ENCODE measurements at places on chromosomes 16 and 17.

DNA sequence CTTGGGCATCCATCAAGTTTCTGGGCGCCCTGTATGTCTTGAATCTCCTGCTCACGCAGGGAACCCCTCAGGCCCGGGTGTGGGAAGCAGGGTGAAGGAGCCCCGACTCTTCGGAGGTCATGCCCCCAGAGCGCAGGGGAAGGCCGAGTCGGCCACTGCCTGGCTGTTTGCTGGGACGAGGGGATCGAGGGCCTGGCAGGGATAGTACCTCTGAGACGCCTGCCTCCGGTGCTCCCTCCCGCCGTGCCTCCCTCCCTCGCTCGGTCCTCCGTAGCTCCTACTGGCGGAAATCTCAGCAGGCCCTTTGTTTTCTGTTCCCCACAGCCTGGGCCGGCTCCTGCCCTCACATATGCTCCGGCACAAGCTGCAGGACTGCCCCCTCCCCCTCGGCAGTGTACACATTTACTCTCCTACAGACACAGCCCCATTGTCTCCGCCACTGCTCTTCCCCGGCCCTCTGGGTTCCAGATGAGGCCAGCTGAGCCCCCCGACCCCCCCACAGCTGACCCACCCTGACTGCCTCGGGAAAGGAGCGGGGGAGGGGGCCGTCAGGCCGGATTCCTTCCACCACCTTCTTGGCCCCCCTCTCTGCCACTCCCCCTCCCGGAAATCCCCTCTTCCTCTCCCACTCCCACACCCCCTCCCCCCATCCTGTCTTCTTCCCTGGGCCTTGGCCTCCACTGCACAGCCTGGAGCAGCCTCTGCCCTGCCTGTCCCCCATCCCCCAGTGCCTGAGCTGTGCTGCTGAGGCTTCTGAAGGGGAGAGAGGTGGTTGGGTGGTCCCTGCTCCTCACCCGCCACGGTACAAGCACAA is 1.4 kb downstream of the TRAF4 start:
- DNase-seq = no peak

DNA sequence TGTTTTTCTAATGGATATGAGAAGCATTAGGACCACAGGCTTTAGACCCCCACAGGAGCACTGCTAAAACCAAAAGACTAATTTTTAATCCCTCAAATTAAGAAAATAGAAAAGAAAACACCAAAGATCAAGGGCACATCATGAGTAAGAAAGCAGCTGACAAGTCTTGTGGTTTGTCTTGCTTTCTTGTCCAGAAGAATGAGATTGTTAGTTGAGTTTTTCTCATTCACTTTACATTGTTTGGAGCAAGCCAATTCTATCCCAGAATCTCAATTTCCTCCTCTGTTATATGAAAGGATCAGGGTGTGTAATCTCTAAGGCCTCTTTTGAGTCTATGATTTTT is 899.0 kb downstream of the KCNJ2 start:
- DNase-seq = no peak

GRCh38 chr17:81527591-81528383 is at the start of gene FSCN2:
TSS of gene FSCN2 (plus strand) at chr17:81528377. CDS start at chr17:81528532, 155 bp downstream.
- DNase-seq = no peak

DNA sequence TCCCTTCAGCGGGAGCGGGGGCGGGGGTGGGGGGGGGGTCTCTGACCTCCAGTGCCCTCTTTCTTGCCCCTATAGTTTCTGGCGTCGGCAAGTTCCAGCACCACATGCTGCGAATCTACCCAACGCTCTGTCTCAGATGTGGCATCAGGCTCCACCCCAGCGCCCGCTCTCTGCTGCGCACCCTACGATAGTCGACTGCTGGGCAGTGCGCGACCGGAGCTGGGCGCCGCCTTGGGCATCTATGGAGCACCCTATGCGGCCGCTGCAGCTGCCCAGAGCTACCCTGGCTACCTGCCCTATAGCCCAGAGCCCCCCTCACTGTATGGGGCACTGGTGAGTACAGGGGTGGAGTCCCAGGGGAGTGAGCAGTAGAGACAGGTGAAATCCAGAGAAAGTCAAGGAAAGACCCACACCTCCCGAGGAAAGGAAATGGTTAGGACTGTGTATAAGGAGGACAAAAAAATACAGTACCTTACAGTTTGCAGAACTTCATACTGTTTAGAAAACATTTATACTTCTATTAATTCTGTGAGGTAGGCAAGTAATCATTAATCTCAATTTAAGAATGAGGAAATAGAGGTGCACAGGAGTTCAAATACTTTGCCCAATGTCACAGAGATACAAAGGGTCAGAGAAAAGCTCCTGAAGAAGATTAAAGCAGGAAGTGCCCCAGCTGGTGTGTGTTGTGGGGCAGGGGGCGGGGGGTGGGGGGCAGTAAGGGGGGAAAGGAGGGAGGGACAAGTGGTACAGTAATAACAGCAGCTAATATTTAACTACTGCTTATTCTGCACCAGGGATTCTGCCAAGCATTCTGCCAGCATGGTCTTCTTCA is 2.5 kb downstream of the IRX6 start:
- no peak for DNase-seq

GRCh38 chr17:61282377-61282776 is 117.3 kb upstream of the TBX2 start:
- DNase-seq = no peak

DNA sequence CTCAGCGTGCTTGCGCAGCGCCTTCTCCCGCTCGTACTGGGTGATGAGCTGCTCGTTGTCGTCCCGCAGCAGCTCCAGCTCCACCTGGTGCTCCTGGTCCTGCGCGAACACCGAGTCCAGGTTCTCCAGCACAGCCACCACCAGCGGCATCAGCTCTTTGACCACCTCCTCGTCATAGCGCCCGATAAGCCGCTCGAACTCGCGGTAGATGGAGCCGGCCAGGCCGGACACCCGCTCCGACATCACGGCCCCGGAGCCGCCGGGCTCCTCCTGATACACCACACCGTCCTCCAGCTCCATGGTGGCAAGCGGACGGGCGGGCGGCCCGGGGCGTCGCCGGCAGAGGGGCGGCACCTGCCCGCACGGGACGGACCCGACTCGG is 320 bp downstream of the SPAG9 start:
- peak; percentile 39 for DNase-seq

- peak; percentile 28 for DNase-seq
Observed at GRCh38 chr17:1720856-1721386, 3.6 kb upstream of the WDR81 start.

DNA sequence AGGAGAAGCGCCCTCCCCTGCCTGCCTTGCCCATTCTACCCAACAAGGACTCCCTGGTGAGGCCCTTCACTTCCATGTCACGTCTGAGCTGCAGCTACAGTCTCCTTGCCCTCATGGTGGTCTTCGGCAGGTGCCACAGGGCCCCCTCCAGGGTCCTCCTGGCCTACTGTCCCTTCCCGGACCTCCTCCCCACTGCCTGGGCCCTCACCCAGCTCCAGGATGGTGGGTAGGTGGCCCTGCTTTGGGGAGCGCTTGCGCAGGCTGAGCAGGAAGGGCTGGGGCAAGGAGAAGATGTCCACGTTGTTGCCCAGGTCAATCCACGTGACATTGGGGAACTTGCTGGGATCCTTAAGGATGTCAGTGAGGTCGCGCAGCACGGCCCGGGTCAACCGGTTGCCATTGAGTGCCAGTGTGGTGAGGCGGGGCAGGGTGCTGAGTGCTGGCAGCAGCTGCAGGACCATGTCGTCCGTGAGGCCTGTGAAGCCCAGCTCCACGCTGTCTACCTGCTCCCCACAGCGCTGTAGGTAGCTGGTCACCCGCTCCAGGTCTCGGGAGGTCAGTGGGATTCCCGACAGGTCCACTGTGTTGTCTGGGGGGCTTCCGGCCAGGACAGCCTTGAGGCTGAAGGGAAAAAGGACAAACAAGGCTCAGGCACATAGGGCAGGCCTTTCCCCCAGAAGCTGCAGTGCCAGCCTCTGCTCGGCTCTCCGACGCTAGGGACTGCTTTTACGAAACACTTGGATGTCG is 28.3 kb downstream of the TRPV2 start:
- DNase-seq = no peak

DNA sequence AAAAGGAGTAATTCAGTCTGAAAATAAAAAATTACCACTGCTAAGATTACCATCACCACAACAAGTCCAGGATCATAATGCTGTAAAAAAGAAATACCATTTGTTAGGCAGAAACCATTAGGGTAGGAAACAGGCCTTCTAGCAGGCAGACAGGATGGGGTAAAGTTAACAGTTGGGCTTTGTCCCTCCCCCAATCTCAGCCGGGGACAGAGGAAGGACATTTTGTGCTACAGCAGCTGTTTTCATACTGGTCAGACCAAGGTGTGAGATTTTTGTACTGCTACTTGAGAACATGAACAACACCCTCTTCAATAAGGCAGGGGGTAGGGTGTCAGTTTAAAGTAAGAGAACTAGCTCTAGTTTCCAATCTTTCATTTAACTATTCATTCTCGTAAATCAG is 49.2 kb upstream of the ITGA2B start:
- DNase-seq = no peak

DNA sequence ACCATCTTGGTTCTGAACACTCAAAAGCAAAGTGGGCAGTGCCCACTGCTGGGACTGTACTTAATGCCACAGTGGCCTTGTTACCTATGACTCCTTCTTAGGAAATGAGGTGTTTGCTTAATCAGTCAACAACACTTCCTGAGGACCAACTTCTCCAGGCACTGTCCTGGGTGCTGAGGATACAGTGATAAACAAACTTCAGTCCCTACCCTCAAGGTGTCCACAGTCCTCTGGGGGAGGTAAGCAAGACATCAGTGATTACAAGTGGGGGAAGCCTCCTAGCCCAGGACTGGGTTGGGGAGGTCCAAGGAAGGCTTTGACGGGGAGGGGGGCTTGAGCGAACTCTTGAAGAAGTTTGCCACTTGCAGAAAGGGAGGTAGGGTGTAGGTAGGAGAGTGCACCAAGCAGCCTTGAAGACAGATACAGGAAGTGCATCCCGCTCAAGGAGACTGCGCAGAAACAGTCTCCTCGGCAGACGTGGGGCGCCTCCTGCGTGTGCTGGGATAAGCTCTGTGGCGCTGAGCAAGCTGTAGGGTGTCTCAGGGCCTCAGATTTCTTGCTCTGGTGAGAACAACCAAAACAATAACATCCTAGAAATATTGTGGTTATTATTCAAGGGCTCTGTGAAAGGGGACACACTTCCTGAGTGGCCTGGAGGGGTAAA is 2.6 kb upstream of the ABCC3 start:
- no peak for DNase-seq

GRCh38 chr17:30239089-30239462 is 3.6 kb upstream of the SLC6A4 start:
- no peak for DNase-seq

- no peak for DNase-seq
Observed at GRCh38 chr17:62791235-62791734, 16.8 kb downstream of the MARCHF10 start.

GRCh38 chr17:72126575-72127486 is 6.0 kb downstream of the SOX9 start:
- no peak for DNase-seq

DNA sequence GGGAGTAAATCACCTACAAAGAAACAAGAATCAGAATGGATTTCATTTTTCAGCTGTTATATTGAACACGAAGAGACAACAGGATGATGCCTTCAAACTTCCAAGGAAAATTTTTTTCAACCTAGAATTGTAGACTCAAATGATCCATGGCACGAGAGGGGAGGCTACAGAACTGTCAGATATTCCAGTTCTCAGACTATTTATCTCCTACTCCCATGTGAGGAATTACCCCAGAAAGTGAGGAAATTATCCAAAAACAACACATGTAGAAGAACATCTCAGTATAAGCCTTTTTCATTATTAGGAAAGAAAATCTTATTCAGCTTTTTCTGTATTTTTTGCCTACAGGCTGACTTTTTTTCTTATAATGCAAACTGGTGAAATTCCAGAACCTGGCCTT is 5.5 kb upstream of the ASGR2 start:
- DNase-seq = no peak

GRCh38 chr16:77322757-77323156 is 112.1 kb downstream of the ADAMTS18 start:
- DNase-seq = no peak

DNA sequence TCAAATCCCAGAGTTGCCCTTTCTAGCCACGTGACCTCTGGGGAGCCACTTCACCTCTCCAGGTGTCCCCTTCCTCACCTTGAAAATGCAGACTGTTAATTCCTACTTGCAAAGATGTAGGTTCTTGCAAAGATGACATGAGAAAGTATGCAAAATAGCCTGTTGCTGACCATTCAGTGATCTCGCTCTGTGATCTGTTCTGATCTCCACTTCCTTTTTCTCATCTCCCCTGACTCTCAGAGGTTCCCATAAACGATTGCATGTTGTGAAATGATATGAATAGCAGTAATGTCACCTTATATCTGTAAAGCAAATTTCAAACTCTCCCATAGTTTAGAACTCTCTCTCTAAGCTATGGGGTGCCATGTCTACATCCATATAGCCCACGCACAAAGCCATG is 182.3 kb downstream of the TMEM132E start:
- no peak for DNase-seq

DNA sequence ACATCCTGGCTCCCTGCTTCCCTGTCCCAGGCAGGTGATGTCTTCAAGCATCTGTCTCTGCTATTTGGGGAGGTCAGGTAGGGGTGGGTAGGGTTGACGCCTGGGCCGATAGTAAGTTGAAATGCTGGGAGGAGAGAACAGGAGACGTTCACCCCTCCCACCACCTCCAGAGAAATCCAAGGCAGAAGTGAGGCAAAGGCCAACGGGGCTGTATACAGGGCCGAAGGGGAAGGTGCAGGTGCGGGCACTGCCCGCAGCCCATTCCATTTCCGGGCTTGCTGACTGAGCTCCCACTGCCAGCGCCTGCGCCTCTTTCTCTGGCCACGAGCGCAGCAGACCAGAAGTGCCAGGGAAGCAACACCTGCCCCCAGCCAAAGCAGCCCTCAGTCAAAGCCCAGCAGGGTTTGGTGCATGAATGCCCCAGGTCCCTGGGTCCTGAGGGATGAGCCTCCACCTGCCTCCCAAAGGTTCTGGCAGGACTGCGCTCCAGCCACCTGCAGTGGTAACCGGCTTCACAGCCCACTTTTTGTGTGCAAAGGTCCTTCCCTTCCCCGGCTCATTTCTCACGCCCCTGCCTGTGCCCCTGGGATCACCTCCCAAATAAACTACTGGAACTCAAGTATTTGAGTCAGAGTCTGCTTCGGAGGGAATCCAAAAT is 127.6 kb upstream of the TNRC6C start:
- DNase-seq = no peak

GRCh38 chr17:45775148-45775547 is 9.0 kb upstream of the CRHR1 start:
- DNase-seq = no peak

Data from T-helper 22 cell (primary cell).